Suprapubic skin (tissue), 4 donors: ENCODE measurements at places on chromosomes 5 and 9.

DNA sequence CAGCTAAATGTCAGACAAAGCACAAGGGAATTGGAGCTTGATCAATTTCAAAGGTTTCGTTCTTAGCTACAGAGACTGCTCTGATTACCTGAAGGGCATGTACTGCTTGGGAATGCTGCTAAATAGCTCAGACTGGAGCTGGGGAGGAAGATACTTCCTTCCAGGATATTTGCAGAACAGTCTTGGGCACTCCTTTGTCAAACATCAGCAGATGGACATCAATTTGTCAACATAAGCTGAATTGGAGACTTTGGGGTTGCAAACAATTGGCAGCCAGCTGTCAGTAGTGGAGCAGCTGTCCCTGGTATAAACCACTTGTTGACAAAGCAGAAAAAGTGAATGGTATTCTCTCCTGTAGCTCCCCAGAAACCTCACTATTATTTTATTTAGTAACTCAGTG is 182.0 kb downstream of the CCDC192 start:
- no peak for DNase-seq

GRCh38 chr5:54772684-54773083 is 212.7 kb downstream of the ESM1 start:
- DNase-seq, result no peak

GRCh38 chr5:6804766-6805501 is 91.7 kb downstream of the TENT4A start:
- DNase-seq, result no peak

GRCh38 chr5:95862671-95863382 is 40.3 kb upstream of the GLRX start:
- no peak for DNase-seq

DNA sequence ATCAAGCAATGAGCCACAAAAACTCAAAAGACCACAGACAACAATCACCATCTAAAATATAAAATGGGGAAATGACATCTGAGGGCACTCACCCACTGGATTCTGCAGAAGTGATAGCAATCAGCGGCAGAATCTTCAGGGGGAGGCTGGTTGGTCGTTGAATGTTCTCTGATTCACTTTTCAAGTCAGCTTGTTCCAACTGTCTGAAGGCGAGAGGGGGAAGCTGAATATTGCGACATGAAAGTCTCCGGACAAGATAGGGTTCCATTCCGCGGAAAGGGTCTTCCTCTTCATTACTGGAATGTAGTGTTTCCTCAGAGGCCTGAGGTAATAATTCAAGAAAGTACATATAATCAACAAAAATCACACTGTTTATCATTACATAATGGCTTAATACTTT is 94.9 kb upstream of the PDE4D start:
- DNase-seq, result no peak

DNA sequence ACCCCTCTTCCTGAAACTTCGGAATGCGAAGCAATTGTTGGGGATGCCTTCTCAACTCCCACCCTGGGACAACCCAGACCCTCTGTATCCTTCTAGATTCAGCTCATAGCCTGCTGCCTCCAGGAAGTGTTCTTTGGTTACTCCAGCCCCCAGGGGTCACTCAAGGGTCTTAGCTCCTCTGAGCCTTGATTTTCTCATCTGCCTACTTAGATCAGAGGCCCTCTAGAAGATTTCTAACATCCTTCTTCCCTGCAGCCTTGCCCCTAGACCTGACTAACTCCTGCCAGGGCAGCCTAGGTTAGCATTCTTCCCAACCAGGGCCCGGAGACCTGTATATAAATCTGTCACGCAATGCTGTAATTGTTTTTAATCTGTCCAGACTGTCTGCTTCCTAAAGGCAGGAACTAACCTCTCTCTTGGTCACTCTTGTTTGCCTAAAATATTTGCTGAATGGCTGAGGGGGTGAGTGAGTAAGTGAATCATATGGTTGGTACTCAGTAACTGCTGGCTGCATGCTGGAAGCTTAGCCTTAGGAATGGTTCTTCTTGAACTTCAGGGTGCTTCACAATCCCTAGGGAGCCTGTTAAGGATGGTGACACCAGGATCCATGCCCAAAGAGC is 8.2 kb downstream of the GALNT10 start:
- no peak for DNase-seq

GRCh38 chr5:179273073-179273435 is 72.2 kb downstream of the ADAMTS2 start:
- peak; percentile 52 for DNase-seq

DNA sequence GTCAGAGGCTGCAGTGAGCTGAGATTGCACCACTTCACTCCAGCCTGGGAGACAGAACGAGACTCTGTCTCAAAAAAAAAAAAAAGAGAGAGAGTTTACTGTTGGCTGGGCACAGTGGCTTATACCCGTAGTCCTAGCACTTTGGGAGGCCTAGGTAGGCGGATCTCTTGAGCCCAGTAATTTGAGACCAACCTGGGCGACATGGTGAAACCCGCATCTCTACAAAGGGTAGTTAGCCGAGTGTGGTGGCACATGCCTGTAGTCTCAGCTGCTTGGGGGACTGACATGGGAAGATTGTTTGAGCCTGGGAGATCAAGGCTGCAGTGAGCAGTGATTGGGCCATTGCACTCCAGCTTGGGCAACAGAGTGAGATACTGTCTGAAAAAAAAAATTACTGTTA is 12.6 kb downstream of the HABP4 start:
- no peak for DNase-seq

GRCh38 chr9:88710449-88710848 is 175.5 kb downstream of the NXNL2 start:
- DNase-seq, result no peak

- no peak for DNase-seq
Observed at GRCh38 chr9:124559871-124560270, 52.7 kb upstream of the NR5A1 start.

GRCh38 chr5:172530878-172531703 is 76.8 kb upstream of the SH3PXD2B start:
- DNase-seq, result peak; percentile 34

DNA sequence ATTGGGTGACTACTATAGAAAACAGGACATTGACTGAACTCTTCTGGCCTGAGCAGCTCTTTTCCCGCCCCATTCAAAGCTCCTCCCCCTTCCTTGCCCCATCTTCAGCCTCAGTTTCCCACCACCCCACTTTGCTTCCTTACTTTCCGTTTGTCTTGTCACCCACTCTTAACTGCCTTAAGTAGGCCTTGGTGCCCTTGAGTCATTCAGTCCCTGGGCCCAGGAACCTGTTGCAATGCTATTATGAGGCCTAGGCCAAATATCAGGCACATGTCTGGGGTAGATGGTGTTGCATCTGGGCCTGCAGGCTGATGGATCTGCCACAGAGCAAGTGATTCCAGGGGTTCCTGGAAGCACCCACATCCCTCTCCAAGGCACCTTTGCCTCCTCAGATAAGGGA is 17.7 kb upstream of the GALNT10 start:
- no peak for DNase-seq

DNA sequence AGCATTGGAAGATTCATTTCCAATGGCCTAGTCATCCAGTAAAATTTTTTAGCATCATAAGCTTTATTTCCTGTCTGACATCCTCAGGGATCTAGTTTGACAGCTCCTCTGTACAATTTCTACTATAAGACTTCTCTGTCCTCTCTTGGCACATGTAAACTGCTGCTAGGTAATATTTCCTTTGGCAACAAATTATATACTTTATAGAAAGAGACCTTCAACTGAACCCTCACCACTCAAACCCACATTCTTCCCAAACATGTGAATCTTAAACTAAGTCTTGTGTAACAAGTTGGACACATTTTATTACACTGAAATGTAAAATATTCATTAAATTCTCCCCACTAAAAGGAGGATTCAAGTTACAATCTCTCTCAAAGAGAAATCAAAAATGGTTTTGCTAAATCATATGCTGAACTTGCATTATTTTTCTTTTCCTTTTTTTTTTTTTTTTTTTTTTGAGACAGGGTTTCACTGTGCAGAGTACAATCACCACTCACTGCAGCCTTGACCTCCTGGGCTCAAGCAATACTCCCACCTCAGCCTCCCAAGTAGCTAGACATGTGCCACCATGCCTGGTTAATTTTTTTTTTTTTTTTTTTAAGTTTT is 36.9 kb downstream of the SCAI start:
- DNase-seq, result no peak

DNA sequence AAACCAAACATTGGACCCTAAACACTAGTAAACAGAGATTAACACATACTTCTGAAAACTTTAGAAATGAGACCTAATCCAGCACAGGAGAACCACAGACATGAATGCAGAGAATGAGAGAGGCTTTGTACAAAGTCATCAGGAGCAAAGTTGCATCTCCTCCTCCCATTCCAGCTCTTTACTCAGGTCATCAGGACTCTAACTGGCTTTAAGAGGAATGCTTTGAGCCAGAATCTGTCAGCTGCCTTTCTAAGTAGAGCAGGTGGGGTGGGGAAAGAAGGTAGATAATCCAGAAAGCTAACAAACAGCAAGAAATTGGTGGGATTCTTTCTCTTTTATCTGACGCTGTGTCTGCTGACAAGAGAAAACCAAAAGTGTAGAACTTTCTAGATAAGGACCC is 582.7 kb upstream of the DMAC1 start:
- DNase-seq, result no peak

GRCh38 chr9:111836311-111836710 is 41.6 kb upstream of the SHOC1 start:
- no peak for DNase-seq

DNA sequence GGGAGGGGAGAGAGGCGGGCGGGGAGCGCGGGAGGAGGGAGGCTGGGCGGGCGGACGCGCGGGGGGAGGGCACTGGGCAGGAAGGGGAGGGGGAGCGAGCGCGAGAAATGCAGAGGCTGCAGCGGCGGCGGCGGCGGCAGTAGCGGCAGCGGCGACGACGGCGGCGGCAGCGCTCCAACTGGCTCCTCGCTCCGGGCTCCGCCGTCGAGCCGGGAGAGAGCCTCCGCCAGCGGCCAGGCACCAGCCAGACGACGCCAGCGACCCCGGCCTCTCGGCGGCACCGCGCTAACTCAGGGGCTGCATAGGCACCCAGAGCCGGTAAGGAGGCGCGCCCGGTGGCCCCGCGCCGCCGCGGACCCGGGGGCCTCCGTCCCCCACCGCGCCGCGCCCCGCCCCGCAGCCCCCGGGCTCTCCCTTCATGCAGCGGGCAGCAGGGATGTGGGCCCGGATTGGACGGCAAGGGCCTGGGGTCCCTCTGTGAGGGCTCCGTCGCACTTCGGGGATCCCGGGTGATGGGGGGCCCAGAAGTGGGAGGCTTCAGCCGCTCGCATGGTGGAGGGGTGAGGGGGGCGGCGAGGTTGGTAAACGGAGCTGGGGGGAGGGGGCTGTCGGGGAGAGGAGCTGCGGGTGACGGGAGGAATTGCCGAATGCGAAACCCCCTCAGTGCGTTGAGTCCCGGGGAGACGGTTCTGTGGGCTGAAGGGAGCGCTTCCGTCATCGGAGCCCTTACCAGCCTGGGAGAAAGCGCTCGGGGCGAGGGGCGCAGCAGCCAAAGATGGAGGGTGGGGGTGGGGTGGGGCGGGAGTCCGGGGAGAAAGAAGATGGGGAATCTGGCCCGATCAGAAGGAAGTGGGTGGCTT is at the start of gene BASP1:
Gene BASP1, plus strand, starts transcription at position 139 of the 860 bp plus-strand sequence. CDS start 57,586 bp downstream, outside the sequence.
- peak; percentile 84 for DNase-seq

DNA sequence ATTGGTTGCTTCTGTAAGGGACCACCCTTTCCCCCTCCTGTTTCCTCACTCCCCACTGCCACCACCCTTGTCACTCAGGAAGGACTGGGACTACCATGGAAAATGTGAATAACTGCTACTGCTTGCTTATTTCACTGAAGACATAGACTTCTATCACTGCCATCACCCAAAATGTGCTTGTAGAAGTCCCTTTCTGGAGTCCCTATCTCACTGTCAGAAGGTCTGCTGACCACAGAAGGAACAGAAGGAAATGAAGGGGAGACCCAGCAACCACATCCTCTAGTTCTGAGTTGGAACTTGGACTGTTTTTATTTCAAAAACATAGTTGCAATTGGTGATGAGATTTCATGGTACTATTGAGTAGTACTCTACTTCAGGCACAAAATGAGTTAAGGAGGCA is 122.5 kb downstream of the NPR3 start:
- DNase-seq, result no peak

- DNase-seq, result no peak
Observed at GRCh38 chr9:36169166-36169565, at the start of gene CCIN. TSS of gene CCIN (plus strand) at chr9:36169388. CDS start at chr9:36169503, 115 bp downstream.

DNA sequence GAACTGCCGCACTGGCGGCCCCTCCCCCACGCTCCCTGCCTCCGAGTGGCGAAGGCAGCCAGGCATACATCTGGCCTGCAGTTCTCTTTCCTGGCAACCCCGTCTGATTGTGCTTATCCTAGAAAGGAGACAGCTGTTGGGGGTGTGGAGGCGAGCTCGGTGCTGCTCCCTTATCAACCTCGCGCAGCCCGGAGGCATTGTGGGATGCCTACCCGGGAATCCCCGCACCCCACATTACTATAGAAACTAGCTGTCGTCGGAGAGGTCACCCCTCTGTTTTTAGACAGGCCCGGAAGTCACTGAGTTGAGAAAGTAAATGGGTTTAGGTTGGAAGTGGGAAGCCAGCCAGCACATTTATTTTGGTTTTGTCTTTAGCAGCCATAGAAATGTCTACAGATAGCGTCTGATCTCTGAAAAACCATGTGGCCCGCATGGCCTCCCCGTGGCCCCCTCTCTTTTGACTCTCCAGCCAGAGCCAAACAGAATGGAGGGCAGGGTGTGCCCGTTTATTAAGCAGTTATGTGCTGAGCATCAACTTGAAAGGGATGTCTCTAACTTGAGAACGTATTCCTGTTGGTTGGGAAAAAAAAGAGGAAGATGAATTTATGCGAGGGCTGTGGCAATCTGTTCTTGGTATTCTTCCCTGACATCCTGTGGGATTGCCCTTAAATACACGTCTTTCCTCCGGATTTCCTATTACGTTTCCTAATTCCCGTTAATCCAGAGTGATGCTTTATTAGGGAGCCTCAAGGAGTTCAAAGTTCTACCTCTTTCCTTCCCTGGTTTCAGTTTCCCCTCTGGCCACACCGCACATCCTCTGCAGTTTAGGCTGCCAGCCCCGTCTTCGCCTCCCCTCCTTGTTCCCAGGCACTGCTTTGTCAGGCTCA is 3.9 kb downstream of the STC2 start:
- DNase-seq, result peak; percentile 85

DNA sequence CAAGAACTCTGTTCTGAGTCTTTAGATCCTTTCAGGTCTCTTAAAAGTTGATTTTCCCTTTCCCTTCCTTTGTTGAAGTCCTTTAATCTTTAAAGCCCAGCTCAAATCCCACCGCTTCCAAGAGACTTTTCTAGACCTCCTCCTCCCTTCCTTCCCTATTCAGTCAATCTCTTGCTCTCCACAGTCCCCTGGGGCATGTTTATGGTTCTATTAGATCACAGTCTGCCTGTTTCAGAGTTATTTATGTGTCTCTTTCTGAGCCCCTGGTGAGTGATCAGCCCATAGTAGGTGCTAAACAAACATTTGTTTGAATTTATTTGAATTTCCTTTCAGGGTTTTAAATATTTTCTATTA is 7.2 kb upstream of the ARSI start:
- DNase-seq, result no peak

GRCh38 chr5:151214614-151215545 is 9.0 kb downstream of the CCDC69 start:
- DNase-seq, result peak; percentile 54

GRCh38 chr5:126811515-126812198 is 34.7 kb downstream of the LMNB1 start:
- DNase-seq, result no peak

- DNase-seq, result no peak
Observed at GRCh38 chr9:135931349-135931820, 24.0 kb upstream of the CAMSAP1 start.
